RCC 7860 (cell line): ENCODE measurements at places on chromosomes 7 and 10.

DNA sequence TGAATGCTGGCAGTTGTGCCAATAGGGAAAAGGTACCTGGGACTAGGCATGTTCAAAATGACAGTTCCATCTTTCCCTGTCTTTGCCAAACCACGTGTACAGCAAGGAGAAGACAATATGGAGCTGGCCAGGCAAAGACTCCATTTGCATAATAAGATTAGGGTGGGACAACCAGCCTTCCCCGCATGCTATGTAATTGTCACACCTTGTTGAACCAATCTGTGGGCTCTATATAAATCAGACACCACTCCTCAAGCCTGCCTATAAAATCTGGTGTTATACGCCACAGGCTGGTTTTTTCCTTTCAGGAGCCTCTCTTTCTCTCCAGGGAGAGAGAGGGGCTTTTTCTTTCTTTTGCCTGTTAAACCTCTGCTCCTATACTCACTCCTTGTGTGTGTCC is 11.0 kb upstream of the NUB1 start:
- DNase-seq = no peak

DNA sequence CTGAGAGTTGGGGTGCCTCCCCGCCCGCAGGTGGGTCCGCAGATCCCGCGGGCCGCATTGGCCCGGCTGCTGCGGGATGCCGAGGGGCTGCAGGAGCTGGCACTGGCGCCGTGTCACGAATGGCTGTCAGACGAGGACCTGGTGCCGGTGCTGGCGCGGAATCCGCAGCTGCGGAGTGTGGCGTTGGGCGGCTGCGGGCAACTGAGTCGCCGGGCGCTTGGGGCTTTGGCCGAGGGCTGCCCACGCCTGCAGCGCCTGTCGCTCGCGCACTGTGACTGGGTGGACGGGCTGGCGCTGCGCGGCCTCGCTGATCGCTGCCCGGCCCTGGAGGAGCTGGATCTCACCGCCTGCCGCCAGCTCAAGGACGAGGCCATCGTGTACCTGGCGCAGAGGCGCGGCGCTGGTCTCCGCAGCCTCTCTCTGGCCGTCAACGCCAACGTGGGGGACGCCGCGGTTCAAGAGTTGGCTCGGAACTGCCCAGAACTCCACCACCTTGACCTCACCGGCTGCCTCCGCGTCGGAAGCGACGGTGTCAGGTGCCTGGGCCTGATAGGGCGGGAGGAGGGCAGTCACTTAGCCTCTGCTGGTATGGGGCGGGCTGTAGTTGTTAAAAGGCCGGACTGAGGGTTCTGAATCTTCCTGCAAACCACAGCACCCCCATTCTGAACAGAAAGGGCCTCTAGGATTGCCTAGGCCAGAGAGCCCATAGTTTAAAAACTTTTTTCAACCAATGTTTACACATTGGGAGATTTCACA is 1.3 kb downstream of the FBXL15 start:
- DNase-seq = no peak

- no peak for DNase-seq
Observed at GRCh38 chr10:28503114-28503513, 29.8 kb upstream of the WAC start.

- no peak for DNase-seq
Observed at GRCh38 chr10:133023216-133023843, 64.4 kb upstream of the ADGRA1 start.

GRCh38 chr10:112166800-112167199 is 16.8 kb downstream of the GPAM start:
- DNase-seq = no peak

DNA sequence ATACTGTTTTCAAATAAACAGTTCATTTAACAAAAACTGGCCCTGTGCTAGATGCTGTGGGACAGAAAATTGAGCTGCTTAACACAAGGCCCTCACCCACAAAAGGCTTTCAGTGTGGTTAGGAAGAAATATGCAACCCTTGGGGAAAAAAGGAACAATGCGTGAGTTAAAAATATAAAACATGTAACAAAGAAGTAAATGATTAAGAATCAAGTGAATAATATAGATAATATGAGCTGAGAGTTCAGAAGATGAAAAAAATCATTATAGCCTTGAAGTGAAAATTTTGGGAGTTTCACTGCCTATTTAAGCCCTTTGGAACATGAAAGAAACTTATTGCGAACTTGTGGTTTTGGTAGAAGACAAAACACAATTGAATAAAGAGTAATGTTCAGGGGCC is 495.4 kb downstream of the GFRA1 start:
- no peak for DNase-seq

GRCh38 chr10:77043420-77043763 is 594.2 kb downstream of the KCNMA1 start:
- DNase-seq = no peak

DNA sequence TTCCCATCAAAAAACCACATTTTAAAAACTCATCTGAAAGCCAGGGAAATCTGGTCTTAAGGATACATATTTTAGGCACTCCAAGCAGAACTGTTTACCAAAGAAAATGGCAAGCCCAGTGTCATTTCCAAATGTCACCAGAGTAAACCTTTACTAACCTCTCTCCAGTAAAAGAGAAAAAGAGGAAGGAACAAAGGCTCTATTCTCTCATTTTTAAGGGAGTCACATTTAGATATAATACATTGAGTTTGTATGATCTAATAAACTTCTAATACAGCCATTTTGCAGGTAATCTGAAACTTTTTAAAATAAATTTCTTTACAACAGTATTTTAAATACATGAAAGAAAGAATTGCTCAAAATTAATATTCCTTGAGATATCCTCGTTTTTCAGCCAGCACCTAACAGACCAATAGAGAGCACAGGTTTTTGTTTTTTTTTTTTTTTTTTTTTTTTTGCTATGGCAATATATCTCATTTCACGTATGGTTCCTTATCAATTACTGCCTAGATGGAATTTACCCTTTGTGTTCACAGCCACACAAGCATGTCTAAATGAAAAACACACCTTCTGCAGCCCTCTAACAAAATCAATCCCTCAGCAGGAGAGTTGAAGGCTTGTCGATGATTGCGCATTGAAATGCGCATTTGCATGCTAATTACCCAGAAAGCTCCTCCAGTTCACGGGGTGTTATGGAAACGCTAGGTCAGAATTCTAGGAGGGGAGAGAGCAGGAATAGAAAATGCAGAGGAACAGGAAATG is 39.8 kb upstream of the MSRB2 start:
- DNase-seq = no peak

DNA sequence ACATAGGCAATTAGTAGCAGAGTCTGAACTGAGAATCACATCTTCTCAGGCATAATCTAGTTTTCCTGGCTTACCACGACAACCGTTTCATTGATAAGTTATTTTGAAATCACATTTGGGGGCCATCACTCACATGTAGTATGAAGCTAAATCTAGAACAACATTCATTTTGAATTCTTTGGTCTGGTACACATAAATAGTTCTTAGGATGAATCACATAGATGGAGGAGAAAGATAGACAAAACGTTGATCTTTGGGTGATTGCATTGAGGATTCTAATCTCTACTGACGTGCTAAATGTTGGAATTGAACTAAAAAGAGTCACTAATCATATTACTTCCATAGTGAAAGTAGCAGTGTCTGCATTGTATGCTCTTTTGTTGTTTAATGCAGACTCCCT is 1022.6 kb downstream of the LRMDA start:
- no peak for DNase-seq

GRCh38 chr7:135169964-135170273 is 588 bp downstream of the CYREN start:
- DNase-seq = no peak

GRCh38 chr7:14748461-14748860 is 154.1 kb downstream of the DGKB start:
- DNase-seq = peak; percentile 74

- no peak for DNase-seq
Observed at GRCh38 chr7:22934473-22935065, 79.4 kb downstream of the HYCC1 start.

- no peak for DNase-seq
Observed at GRCh38 chr7:156095908-156096539, 283.8 kb upstream of the SHH start.

DNA sequence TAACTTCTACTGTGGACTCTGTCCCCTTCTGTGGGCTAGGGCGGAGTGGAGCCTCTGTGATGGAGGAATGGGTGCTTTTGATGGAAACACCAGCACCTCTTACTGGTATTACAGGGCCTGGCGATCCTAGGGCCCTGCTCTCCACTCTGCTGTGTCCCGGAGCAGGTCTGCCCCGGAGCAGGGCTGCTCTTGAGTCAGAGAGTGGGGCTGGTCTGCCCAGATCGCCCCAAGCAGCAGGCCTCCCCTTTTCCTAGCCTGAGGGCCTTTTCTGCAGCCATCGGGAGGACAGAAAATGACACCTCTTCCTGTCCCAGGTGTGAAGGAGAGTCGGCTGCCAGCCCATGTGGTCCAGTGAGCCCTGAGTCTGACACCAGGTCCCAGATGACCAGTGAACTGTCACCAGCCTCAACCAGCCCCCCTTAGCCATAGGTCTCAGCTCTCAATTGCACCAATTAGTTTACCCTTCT is 1.4 kb downstream of the ZNF282 start:
- peak; percentile 29 for DNase-seq

GRCh38 chr7:149638566-149639320 is 134.6 kb downstream of the ZNF467 start:
- DNase-seq = no peak
